ENCODE measurements at places on chromosomes 1 and 21. TPM values are rescaled to one million over a fixed set of nuclear protein-coding genes. Genes with fewer than 3 reads are reported as not detected.

GRCh38 chr1:193700710-193701355, 514.4 kb upstream of the B3GALT2 start:
- no peaks in the 10 kb centered on the region for H3K36me3 ChIP-seq
- DNase-seq = no peak
- H3K27me3 ChIP-seq = no peaks in the 10 kb centered on the region
- no peak overlapping the region for H3K4me3 ChIP-seq

Gene FASLG
- total RNA-seq = not detected

- H3K27ac ChIP-seq = no peak overlapping the region
- DNase-seq = peak; percentile 52
- H3K27me3 ChIP-seq = no peaks in the 10 kb centered on the region
- H3K36me3 ChIP-seq = no peaks in the 10 kb centered on the region
- peak overlapping the region; percentile 60 for H3K4me3 ChIP-seq
These were observed 16.3 kb upstream of the MTARC1 start for GRCh38 chr1:220770245-220770913.

DNA sequence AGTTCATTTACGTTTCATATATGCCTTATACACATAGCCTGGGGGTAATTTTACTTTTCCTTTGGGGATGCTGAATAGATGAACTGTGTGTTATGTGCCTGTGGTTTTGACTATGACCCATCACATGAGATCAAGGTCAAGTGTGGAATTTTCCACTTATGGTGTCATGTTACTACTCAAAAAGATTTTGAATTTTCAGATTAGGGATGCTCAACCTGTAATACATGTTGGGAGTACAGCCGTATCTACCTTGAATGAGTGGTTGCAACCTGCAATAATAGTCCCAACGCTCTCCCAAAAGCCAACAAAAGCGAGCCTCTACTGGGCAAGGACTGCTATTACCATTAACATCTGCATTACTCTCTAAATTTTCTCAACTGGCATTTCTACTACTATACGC, 68.5 kb upstream of the SDC3 start:
- H3K27ac ChIP-seq = no peak overlapping the region
- H3K36me3 ChIP-seq = peaks cover 42% of the 10 kb centered on the region
- H3K4me1 ChIP-seq = peaks cover 8% of the 10 kb centered on the region
- no peak overlapping the region for H3K4me3 ChIP-seq
- no peak for DNase-seq
- H3K27me3 ChIP-seq = no peaks in the 10 kb centered on the region

Gene IL20
- total RNA-seq = not detected

Gene SLC19A2
- 2.3 TPM for total RNA-seq

GRCh38 chr1:65079941-65080340, 68.1 kb upstream of the AK4 start:
- no peaks in the 10 kb centered on the region for H3K36me3 ChIP-seq
- H3K27me3 ChIP-seq = no peaks in the 10 kb centered on the region

Gene GJA9
- not detected for total RNA-seq

Gene FAM43B
- not detected for total RNA-seq

GRCh38 chr1:207659545-207660153, 14.7 kb downstream of the CR1L start:
- H3K27me3 ChIP-seq = no peaks in the 10 kb centered on the region
- H3K4me1 ChIP-seq = no peaks in the 10 kb centered on the region
- H3K36me3 ChIP-seq = no peaks in the 10 kb centered on the region
- no peak overlapping the region for H3K4me3 ChIP-seq
- no peak for DNase-seq

DNA sequence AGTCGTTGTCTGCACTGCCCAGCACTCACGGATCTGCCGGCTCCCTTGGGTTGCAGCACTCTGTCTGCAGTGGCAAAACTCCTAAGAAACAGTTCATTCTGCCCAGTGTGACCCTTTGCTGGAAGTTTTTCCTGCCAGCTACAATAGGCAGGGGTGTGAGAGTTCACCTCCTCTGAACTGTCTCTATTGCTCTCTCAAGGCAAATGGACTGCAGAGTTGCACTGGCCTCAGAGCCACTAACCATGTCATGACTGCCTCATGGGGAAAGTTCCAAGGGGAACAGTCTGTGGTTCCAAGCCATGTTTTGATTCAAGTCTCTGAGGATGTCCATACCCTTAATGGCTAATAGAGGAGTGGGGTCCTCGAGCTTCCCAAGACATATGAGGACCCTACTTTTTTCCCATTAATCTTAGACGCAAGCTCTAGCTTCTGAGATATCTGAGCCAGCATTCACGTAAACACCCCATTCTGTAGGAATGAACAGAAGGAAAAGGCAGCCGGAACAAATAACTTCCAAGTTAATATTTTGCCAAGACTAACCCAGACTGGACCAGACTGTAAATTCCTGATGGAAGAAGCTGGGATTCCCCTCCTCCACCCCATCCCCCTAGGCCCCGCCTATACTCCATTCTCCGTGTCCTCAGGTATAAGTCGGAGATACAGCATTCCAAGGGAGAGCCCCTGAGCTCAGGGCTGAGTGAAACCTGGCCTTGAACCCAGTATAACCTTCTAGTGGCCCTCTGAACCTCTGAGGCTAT, 93.8 kb upstream of the AKT3 start:
- H3K36me3 ChIP-seq = no peaks in the 10 kb centered on the region
- no peak overlapping the region for H3K4me3 ChIP-seq
- H3K4me1 ChIP-seq = no peaks in the 10 kb centered on the region
- no peak overlapping the region for H3K27ac ChIP-seq

GRCh38 chr1:229164836-229165735, 105.8 kb upstream of the RAB4A start:
- H3K27ac ChIP-seq = no peak overlapping the region
- no peak overlapping the region for H3K4me3 ChIP-seq
- H3K36me3 ChIP-seq = no peaks in the 10 kb centered on the region
- H3K27me3 ChIP-seq = no peaks in the 10 kb centered on the region
- H3K4me1 ChIP-seq = no peaks in the 10 kb centered on the region

- no peak for DNase-seq
- no peak overlapping the region for H3K27ac ChIP-seq
- no peaks in the 10 kb centered on the region for H3K36me3 ChIP-seq
- no peaks in the 10 kb centered on the region for H3K27me3 ChIP-seq
These were observed 131.4 kb upstream of the USP24 start for GRCh38 chr1:55346586-55346985.

Gene OR2L3
- total RNA-seq = not detected

Gene DNASE2B
- total RNA-seq = not detected

Gene KLF17
- not detected for total RNA-seq

DNA sequence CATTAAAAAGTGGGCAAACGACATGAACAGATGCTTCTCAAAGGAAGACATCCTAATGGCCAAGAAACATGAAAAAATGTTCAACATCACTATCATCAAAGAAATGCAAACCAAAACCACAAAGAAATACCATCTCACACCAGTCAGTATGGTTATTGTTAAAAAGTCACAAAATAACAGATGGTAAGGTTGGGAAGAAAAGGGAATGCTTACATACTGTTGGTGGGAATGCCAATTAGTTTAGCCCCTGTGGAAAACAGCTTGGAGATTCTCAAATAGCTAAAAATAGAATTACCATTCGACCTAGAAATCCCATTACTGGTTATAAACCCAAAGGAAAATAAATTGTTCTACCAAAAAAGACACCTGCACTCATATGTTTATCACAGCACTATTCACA, 369.4 kb downstream of the KCNH1 start:
- H3K36me3 ChIP-seq = no peaks in the 10 kb centered on the region
- H3K4me1 ChIP-seq = no peaks in the 10 kb centered on the region
- no peaks in the 10 kb centered on the region for H3K27me3 ChIP-seq
- no peak overlapping the region for H3K27ac ChIP-seq
- no peak overlapping the region for H3K4me3 ChIP-seq

- no peaks in the 10 kb centered on the region for H3K4me1 ChIP-seq
- no peak overlapping the region for H3K27ac ChIP-seq
- H3K4me3 ChIP-seq = no peak overlapping the region
These were observed 498.7 kb upstream of the NFIA start for GRCh38 chr1:60583696-60584095.

GRCh38 chr1:44296086-44296485, 59.0 kb downstream of the ERI3 start:
- H3K36me3 ChIP-seq = peaks cover 12% of the 10 kb centered on the region
- H3K27me3 ChIP-seq = no peaks in the 10 kb centered on the region
- H3K4me1 ChIP-seq = peaks cover 2% of the 10 kb centered on the region

DNA sequence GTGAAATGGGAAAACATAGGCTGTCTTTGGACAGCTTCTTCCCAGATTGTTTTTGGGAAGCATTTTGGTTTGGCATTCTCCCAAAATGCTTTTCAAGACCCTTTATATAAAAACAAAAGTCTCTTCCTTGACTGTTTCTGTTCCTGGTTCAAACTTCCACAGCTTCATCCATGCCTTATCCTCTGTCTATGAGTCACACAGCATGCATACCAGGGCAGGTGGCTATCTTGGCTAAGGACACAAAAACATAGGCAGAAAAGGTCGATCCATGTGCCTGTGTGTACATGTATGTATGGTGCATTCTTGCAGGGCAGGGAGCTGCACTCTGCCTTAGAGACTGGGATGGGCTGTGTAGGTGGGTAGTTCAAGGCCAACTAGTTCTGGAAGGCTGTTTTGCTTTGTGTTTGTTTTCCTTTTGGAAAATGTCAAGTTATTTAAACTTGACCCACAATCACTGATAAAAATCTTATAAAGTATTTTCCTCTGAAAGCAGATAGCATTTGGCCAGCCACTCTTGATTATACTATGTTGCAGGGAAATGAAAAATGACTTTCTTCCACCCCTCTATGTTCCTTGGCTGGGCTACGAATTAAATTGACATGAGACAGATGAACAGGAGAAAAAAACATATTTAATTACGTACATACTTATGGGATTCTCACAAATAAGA, 437.0 kb downstream of the SIPA1L2 start:
- no peaks in the 10 kb centered on the region for H3K36me3 ChIP-seq
- no peaks in the 10 kb centered on the region for H3K27me3 ChIP-seq
- no peak overlapping the region for H3K4me3 ChIP-seq
- no peaks in the 10 kb centered on the region for H3K4me1 ChIP-seq
- DNase-seq = no peak

- H3K36me3 ChIP-seq = no peaks in the 10 kb centered on the region
- no peaks in the 10 kb centered on the region for H3K4me1 ChIP-seq
- no peaks in the 10 kb centered on the region for H3K27me3 ChIP-seq
- no peak overlapping the region for H3K4me3 ChIP-seq
These were observed 25.5 kb downstream of the ODF2L start for GRCh38 chr1:86370601-86371022.

GRCh38 chr1:1332774-1333480, 1.8 kb downstream of the TAS1R3 start:
- H3K4me1 ChIP-seq = peaks cover 66% of the 10 kb centered on the region
- H3K36me3 ChIP-seq = peaks cover 3% of the 10 kb centered on the region
- H3K27ac ChIP-seq = no peak overlapping the region
- H3K27me3 ChIP-seq = no peaks in the 10 kb centered on the region

GRCh38 chr1:243708210-243708609, 141.8 kb downstream of the AKT3 start:
- no peaks in the 10 kb centered on the region for H3K36me3 ChIP-seq
- no peak overlapping the region for H3K4me3 ChIP-seq
- no peak overlapping the region for H3K27ac ChIP-seq
- H3K27me3 ChIP-seq = no peaks in the 10 kb centered on the region
- H3K4me1 ChIP-seq = no peaks in the 10 kb centered on the region
- no peak for DNase-seq

DNA sequence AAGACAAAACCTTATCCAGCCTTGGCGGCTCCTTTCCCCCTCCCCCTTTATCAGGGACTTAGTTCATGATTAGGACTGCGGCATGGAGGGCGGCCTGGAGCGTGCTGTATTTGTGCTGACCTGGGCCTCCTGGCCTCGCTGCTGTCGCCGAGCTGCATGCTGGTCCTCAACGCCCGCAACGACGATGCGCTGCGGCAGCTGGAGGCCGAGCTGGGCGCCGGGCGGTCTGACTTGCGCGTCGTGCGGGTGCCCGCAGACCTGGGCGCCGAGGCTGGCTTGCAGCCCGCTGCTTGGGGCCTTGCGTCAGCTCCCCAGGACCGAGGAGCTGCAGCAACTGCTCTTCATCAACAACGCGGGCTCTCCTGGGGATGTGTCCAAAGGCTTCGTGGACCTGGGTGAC, 70.9 kb downstream of the TM2D1 start:
- no peak overlapping the region for H3K27ac ChIP-seq
- peak; percentile 2 for DNase-seq
- peaks cover 15% of the 10 kb centered on the region for H3K4me1 ChIP-seq
- no peak overlapping the region for H3K4me3 ChIP-seq
- H3K36me3 ChIP-seq = no peaks in the 10 kb centered on the region

Gene EVA1C
- not detected for total RNA-seq

DNA sequence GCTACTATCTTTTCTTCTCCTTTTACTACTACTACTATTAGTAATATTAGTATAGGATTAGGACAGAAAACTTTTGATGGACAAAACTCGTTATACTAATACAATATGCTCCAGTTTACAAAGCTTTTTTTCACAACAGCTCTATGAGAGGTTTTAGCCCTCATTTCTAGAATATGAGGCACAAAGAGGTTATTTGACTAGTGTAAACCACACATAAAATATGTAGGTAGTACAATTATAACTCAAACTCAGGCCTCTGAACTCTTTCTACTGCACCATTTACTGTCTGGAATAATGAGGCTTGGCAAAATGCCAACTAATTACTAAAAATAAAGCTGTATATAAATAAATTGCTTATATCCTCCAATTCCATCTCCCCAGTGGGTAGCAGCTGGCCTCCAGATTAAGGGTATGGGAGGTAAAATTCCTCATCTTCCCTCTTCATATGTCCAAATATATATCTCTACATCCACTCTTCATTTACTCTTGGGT, 99.9 kb downstream of the LYST start:
- no peak for DNase-seq
- H3K36me3 ChIP-seq = no peaks in the 10 kb centered on the region
- no peak overlapping the region for H3K4me3 ChIP-seq
- no peaks in the 10 kb centered on the region for H3K27me3 ChIP-seq

- H3K4me3 ChIP-seq = 0 out of 2 replicates have a peak overlapping the region, but pooled peaks have one; percentile 9
- no peaks in the 10 kb centered on the region for H3K27me3 ChIP-seq
- no peak for DNase-seq
- H3K27ac ChIP-seq = no peak overlapping the region
- no peaks in the 10 kb centered on the region for H3K36me3 ChIP-seq
- peaks cover 7% of the 10 kb centered on the region for H3K4me1 ChIP-seq
These were observed 271.6 kb downstream of the TRABD2B start for GRCh38 chr1:47725511-47725991.
